Stimulated activated CD4-positive, alpha-beta T cell treated with anti-CD3 and anti-CD28 coated beads, Interleukin-15, amount 100 ng/mL, for 24 hours (primary cell): ENCODE measurements at places on chromosomes 2 and 18.

- DNase-seq: no peak
Observed at GRCh38 chr18:47777626-47778025, 152.8 kb downstream of the SMAD2 start.

GRCh38 chr18:45780568-45780967 lies 44.9 kb upstream of the SIGLEC15 start:
- DNase-seq: no peak

GRCh38 chr2:96163768-96164429 lies 18.7 kb upstream of the DUSP2 start:
- DNase-seq: peak; percentile 91

DNA sequence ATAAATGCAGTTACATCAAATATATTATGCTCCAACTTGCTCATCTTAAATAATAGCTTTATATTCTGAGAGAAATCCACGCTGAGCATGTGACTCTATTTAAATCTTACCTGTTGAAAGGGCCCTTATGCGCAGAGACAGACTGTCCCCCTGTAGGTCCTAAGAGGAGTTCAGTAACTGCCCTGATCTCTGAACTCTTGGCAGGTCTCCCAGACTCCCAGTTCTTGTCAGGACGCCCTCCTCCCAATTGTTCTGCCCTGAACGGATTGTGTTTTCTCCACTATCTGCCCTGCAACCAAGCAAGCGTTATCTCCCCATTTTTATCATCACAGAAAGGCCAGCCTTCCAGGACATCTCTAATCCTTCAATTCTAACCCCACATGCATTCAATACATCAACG lies 954.6 kb downstream of the TSN start:
- DNase-seq: no peak

DNA sequence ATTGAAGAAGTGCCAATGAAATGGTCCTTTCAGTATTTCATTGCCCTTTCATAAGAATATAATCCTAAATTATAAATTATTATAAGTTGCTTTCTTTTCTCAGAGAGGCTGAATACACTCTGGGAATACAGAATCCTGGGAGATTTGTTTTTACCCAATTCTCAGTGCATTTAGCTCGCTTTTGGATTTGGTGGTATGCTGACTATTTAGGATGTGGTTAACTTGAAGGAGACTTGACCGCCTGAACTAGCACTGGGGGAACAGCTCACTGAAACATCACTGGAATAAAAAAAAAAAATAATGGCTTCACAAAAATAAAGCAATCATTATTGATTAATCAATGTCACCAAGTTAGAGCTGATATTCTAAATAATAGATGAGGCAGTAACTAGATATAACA lies 10.2 kb downstream of the TNFAIP6 start:
- DNase-seq: no peak

- DNase-seq: no peak
Observed at GRCh38 chr2:48845684-48846083, 90.2 kb upstream of the LHCGR start.

GRCh38 chr2:11319939-11320338 lies 24.5 kb downstream of the ROCK2 start:
- DNase-seq: no peak
